Progenitor cell of endocrine pancreas (in vitro differentiated cells): ENCODE measurements at places on chromosomes 6 and 20. TPM values are rescaled to one million over a fixed set of nuclear protein-coding genes. Genes with fewer than 3 reads are reported as not detected.
A peak's percentile ranks its signal among the peaks of the same experiment; 100 is the strongest.

DNA sequence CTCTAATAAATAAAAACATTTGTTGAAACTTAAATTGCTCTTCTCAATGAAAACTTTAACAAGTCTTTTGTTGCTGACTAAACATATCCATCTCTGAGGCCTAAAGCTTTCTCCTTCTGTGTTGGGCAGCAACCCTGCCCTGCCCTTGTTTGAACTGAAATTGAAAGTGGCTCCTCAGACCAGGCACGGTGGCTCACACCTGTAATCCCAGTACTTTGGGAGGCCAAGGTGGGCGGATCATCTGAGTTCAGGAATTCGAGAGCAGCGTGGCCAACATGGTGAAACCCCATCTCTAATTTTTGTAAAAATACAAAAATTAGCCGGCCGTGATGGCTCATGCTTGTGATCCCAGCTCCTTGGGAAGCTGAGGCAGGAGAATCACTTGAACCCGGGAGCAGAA, 29.2 kb upstream of the GNRH2 start:
- no peaks in the 10 kb centered on the region for H3K27me3 ChIP-seq
- peaks cover 44% of the 10 kb centered on the region for H3K36me3 ChIP-seq
- H3K4me1 ChIP-seq = no peaks in the 10 kb centered on the region
- no peak for DNase-seq
- H3K27ac ChIP-seq = no peak overlapping the region

DNA sequence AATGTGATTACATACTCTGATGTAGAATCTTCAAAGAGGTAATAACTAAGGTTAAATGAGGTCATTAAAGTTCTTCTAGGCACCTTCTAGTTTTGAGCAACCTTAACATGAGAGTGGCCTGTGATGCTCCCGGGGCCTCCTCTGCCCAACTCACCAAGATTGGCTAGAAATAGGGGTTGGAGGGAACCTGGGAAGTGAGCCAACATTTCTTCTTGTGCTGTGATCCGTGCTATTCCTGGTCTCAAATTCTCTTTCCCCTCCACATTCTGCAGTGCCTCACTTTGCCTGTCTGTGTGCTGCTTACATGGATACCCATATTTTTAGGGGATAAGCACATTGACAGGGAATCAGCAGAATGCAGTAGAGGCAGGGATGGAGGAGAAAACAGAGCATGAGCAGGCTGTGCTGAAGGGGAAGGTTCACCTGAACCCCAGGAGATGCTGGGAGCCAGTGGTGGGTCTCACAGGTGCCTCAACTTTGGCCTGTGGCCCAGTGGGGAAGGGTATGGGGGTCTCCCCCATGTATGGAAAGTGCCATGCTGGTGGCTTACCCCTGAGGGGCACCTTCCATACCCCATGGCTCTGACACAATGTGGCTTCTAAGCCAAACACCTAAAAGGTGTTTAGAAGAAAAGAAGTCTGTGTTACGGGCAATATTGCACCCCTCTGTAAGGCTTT, 164.7 kb upstream of the CHD6 start:
- H3K4me3 ChIP-seq = no peak overlapping the region
- DNase-seq = no peak
- H3K36me3 ChIP-seq = no peaks in the 10 kb centered on the region
- no peaks in the 10 kb centered on the region for H3K4me1 ChIP-seq
- no peak overlapping the region for H3K27ac ChIP-seq

GRCh38 chr6:34362909-34363680, 29.4 kb downstream of the NUDT3 start:
- H3K27me3 ChIP-seq = peaks cover under 1% of the 10 kb centered on the region
- peaks cover 3% of the 10 kb centered on the region for H3K36me3 ChIP-seq
- DNase-seq = no peak
- H3K4me1 ChIP-seq = peaks cover 6% of the 10 kb centered on the region
- no peak overlapping the region for H3K4me3 ChIP-seq
- H3K27ac ChIP-seq = no peak overlapping the region

GRCh38 chr6:138945354-138945753, 42.7 kb downstream of the REPS1 start:
- H3K27me3 ChIP-seq = no peaks in the 10 kb centered on the region
- no peak for DNase-seq
- H3K27ac ChIP-seq = no peak overlapping the region
- H3K36me3 ChIP-seq = peaks cover 19% of the 10 kb centered on the region

GRCh38 chr6:125375013-125375412, 73.2 kb upstream of the HDDC2 start:
- no peaks in the 10 kb centered on the region for H3K4me1 ChIP-seq
- no peak for DNase-seq
- H3K36me3 ChIP-seq = no peaks in the 10 kb centered on the region
- peaks cover 6% of the 10 kb centered on the region for H3K27me3 ChIP-seq
- H3K4me3 ChIP-seq = no peak overlapping the region

- DNase-seq = no peak
- H3K27me3 ChIP-seq = no peaks in the 10 kb centered on the region
- no peaks in the 10 kb centered on the region for H3K4me1 ChIP-seq
- peaks cover 34% of the 10 kb centered on the region for H3K36me3 ChIP-seq
These were observed 49.8 kb upstream of the RUNX2 start for GRCh38 chr6:45278367-45278766.

GRCh38 chr6:115901896-115902295, 158.8 kb downstream of the FRK start:
- DNase-seq = no peak
- no peaks in the 10 kb centered on the region for H3K27me3 ChIP-seq
- peaks cover 2% of the 10 kb centered on the region for H3K4me1 ChIP-seq
- no peak overlapping the region for H3K4me3 ChIP-seq
- H3K27ac ChIP-seq = no peak overlapping the region
- H3K36me3 ChIP-seq = no peaks in the 10 kb centered on the region

DNA sequence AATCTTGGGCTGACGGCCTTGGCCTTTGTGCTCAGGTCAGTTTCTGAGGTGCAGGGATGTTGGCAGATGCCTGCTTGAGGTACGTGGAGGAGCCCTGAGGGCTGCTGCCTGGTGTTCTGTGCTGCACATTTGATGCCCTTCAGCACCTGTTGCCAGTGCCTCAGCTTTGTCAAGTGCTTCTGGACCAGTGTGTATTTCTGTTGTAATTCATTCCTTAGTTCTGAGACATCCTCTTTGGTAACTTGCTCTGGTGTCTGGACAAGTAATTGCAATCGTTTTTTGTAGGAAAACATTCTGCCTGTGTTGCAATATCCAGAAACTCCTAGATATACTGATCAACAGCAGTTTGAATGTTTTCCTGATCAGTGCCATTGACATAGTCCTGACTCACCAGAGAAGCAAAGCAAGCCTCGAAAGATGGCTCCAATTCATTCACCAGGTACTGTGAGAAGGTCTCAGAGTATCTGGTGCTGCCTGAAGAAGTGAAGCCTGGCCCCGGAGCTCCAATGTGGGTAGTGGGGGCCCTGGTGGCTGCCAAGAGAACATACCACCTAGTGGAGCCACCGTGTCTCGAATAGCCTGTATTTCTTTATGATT, 26.7 kb downstream of the ZNF337 start:
- H3K27me3 ChIP-seq = no peaks in the 10 kb centered on the region
- no peaks in the 10 kb centered on the region for H3K4me1 ChIP-seq
- DNase-seq = no peak
- H3K4me3 ChIP-seq = no peak overlapping the region
- H3K27ac ChIP-seq = no peak overlapping the region

- no peaks in the 10 kb centered on the region for H3K27me3 ChIP-seq
- DNase-seq = no peak
- no peak overlapping the region for H3K4me3 ChIP-seq
- no peak overlapping the region for H3K27ac ChIP-seq
- no peaks in the 10 kb centered on the region for H3K36me3 ChIP-seq
These were observed 5.9 kb downstream of the CNBD2 start for GRCh38 chr20:35974256-35974655.

- no peak for DNase-seq
- H3K27ac ChIP-seq = no peak overlapping the region
- H3K36me3 ChIP-seq = no peaks in the 10 kb centered on the region
- H3K4me3 ChIP-seq = no peak overlapping the region
- H3K27me3 ChIP-seq = no peaks in the 10 kb centered on the region
These were observed 81.0 kb upstream of the ENPP5 start for GRCh38 chr6:46251583-46252339.

DNA sequence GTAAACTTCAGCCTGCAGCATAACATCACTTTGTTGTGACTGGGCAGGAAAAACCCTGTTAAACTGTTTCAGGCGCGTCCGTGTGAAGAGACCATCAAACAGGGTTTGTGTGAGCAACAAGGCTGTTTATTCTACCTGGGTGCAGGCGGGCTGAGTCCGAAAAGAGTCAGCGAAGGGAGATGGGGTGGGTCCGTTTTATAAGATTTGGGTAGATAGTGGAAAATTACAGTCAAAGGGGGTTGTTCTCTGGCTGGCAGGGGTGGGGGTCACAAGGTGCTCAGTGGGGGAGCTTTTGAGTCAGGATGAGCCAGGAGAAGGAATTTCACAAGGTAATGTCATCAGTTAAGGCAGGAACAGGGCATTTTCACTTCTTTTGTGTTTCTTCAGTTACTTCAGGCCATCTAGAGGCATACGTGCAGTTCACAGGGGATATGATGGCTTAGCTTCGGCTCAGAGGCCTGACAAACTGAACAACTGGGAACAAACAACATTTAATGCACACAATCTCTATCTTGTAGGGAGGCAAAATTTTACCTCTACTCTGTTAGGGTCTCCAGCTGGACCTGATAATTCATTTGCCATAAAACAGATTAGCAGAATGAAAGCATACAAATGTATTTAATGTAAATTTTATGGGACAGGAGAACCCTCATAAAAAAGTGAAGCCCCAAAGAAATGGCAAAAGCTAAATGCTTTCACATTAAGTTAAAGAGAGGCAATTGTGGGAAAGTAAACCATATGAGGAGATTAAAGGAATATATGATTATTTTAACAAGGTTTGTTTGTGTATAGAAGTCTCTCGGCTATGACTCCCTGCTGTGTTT, 58.3 kb upstream of the HFE start:
- H3K4me1 ChIP-seq = peaks cover 59% of the 10 kb centered on the region
- no peaks in the 10 kb centered on the region for H3K36me3 ChIP-seq
- H3K27me3 ChIP-seq = no peaks in the 10 kb centered on the region
- peak overlapping the region; percentile 92 for H3K27ac ChIP-seq

- H3K4me3 ChIP-seq = no peak overlapping the region
- peaks cover 3% of the 10 kb centered on the region for H3K27me3 ChIP-seq
- no peak for DNase-seq
- H3K4me1 ChIP-seq = peaks cover 1% of the 10 kb centered on the region
- H3K36me3 ChIP-seq = no peaks in the 10 kb centered on the region
- H3K27ac ChIP-seq = no peak overlapping the region
These were observed 122.2 kb upstream of the TNFAIP3 start for GRCh38 chr6:137744877-137745276.

GRCh38 chr6:3208098-3208774, 19.2 kb downstream of the TUBB2B start:
- H3K36me3 ChIP-seq = no peaks in the 10 kb centered on the region
- no peak overlapping the region for H3K27ac ChIP-seq
- no peak overlapping the region for H3K4me3 ChIP-seq
- H3K4me1 ChIP-seq = peaks cover 9% of the 10 kb centered on the region
- peaks cover 28% of the 10 kb centered on the region for H3K27me3 ChIP-seq

DNA sequence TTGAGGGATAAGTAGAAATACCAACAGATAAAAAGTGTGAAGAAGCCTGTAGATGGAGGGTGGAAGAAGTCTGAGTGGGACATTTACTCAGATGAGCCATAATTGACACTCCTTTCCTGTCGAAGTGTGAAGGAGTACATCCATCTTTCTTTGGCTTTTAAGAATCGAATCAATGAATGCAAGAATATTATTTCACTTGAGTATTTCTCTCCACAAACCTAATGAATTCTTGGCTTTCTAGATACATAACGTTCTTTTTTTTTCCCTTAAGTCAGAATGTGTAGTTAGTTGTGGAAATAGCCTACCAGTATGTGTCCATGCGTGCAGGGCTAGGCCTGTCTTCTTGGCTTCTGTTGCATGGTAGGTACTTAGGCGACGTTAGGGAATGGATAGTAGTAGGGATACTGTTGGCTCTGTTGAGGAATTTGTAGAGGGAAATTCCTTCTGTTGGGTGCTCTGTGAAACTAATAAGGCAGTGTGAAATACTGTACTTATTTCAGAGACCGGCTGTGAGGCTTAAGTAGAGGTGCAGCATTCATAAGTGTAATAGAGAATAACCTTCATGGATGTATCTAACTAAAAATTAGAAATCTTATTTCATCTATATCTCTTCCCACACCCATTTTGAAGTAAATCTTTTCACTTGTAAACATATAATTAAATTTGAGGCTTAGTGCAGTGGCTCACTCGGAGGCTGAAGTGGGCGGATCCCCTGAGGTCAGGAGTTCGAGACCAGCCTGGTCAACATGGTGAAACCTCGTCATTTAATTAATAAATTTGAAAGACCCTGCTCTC, 1.5 kb downstream of the RPS18 start:
- H3K36me3 ChIP-seq = peaks cover 17% of the 10 kb centered on the region
- peaks cover 36% of the 10 kb centered on the region for H3K4me1 ChIP-seq
- peak overlapping the region; percentile 100 for H3K4me3 ChIP-seq
- peak overlapping the region; percentile 99 for H3K27ac ChIP-seq
- DNase-seq = no peak
- no peaks in the 10 kb centered on the region for H3K27me3 ChIP-seq

- H3K4me3 ChIP-seq = no peak overlapping the region
- no peaks in the 10 kb centered on the region for H3K27me3 ChIP-seq
- H3K36me3 ChIP-seq = no peaks in the 10 kb centered on the region
- no peak for DNase-seq
- no peak overlapping the region for H3K27ac ChIP-seq
- H3K4me1 ChIP-seq = peaks cover 20% of the 10 kb centered on the region
These were observed 385.3 kb downstream of the EPM2A start for GRCh38 chr6:145349950-145350510.

- peaks cover 2% of the 10 kb centered on the region for H3K36me3 ChIP-seq
- H3K27ac ChIP-seq = no peak overlapping the region
- no peaks in the 10 kb centered on the region for H3K27me3 ChIP-seq
- no peak overlapping the region for H3K4me3 ChIP-seq
- DNase-seq = no peak
These were observed 94.3 kb downstream of the PAK5 start for GRCh38 chr20:9744551-9744950.

DNA sequence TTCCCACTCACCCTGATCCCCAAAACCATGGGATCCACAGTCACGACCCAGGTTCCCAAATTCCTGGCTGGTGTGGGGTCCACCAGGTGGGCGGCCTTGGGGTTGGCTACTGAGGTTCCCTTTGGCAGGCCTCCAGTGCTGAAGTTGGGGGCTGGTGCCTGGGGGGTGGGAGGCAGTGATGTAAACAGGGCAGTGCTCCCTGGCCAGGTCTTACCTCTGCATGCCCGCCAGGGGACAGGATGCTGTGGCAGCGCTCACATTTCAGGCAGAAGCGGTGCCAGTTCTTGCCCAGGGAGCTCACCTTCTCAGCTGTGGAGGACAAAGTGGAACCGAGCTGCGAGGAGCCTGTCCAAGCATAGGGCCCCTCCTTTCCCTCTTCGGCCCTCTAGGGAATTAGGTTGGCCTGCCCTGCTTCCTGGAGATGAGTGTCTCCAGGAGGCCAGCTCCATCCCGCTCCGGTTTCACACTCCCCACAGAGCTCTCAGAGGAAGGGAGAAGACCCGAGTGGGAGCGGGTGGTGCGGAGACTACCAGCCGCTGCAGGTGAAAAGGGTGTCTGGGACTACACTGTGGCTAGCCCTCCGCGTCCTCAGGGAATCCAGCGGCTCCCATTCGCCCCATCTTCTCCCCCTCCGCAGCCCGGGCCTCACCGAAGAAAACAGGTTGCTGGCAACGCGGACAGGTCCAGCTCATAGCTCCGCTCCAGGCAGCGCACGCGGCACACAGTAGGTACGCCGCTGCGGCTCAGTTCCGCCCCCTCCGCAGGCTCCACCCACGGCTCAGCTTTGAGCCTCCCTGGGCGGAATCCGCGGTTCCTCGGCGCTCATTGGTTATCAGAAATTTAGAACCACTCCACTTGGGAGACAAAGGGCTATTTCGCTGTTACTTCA, at the start of gene CRIP3:
TSS of gene CRIP3 (minus strand) at position 726 of the 889 bp plus-strand sequence. CDS start at position 692, 34 bp downstream.
- no peak for DNase-seq
- no peaks in the 10 kb centered on the region for H3K4me1 ChIP-seq
- H3K27ac ChIP-seq = no peak within 1 kb of the TSS
- peak within 1 kb of the TSS; percentile 64 for H3K4me3 ChIP-seq
- peaks cover 13% of the 10 kb centered on the region for H3K27me3 ChIP-seq
- H3K36me3 ChIP-seq = no peaks in the 10 kb centered on the region

NOL4L gene
- 89.7 and 90.4 TPM in 2 replicates for total RNA-seq

CDK5RAP1 gene
- total RNA-seq = 59.6 and 63.7 TPM in 2 replicates

CST4 gene
- total RNA-seq = not detected in 2 replicates
